Stimulated activated effector memory CD8-positive, alpha-beta T cell treated with anti-CD3 and anti-CD28 coated beads, Interleukin-12 subunit alpha, Interleukin-12 subunit beta, amount 100 ng/mL, for 72 hours (primary cell): ENCODE measurements at places on chromosomes 3 and 15.
A peak's percentile ranks its signal among the peaks of the same experiment; 100 is the strongest.

DNA sequence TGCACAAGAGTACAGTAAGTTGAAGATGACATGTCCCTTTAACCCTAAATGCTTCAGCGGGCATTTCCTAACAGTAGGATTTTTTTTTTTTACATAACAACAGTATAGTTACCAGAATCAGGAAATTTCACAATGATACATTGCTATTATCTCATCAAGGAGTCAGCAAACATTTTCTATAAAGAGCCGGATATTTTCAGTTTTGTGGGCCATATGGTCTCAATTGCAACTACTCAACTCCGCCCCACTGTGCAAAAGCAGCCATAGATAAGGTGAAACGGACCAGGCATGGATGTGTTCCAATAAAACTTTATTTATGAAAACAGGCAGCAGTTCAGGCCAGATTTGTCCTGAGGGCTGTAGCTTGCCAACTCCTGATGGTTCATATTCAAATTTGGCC is 130.6 kb downstream of the SMAD6 start:
- DNase-seq = no peak

DNA sequence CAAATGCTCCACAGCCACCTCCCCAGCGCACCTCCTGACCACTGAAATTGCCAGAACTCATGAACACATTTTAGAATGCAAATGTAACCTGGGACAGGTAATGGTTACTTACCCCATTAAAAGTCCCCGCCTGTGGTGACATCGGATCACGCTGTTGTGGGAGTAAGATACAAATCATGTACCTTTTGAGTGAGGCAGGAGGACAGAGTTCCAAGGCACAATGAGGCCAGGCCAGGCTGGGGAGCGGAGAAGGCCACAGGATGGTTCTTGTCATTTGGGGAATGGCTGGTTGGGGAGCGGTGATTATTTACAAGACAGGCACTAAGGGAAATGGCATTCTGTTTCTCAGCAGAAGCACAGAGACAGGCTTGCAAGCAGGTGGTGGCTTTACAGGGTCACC is 490.0 kb downstream of the EDEM1 start:
- no peak for DNase-seq

- DNase-seq = no peak
Observed at GRCh38 chr3:58801541-58801940, 135.0 kb upstream of the FAM3D start.

DNA sequence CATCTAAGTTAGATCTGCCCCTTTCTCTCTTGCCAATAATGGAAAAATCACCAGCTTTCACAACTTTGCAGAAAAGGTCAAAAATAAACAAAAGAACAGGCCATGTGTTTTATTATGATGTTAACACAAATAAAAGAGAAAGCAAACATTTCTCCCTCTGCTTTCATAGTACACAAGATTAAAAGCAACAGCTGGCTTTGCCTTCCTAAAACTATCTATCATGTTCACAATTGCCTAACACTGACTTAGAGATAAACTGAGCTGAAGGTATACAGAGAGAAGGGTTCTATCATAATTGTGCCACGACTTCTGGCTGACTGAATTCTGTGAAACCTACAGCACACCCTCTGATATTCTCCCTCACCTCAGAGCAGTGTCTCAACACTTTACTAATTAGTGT is 29.4 kb downstream of the AADAC start:
- DNase-seq = no peak

DNA sequence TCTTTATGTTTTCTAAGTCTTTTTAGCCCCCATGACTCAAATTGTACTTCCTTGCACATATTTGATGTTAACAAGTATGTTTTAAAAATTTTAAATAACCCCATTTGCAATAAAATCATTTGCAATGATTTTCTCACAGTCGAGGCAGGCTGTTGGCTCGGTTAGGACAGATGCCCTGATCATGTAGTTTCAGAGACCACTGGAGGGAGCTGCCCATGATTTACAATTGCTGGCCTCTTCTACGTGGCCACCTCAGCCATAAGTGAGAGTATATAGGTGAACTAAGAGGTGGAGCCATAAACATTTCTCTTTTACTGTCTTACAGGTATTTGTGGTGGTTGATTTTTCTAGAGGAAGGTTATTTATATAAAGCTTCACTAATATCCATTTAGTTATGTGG is 1.7 kb downstream of the DTWD1 start:
- DNase-seq = no peak

GRCh38 chr3:10189557-10190354 is 25.0 kb downstream of the IRAK2 start:
- peak; percentile 61 for DNase-seq

GRCh38 chr3:128436214-128436613 is 30.5 kb downstream of the DNAJB8 start:
- DNase-seq = no peak
